CD4-positive, alpha-beta T cell treated with Interleukin-21 for 1 hour (primary cell): ENCODE measurements at places on chromosomes 6 and 20.

GRCh38 chr6:109896341-109896740 lies 81.8 kb upstream of the GPR6 start:
- no peak for DNase-seq

GRCh38 chr6:140475086-140475485 lies 1100.6 kb upstream of the CITED2 start:
- no peak for DNase-seq

- no peak for DNase-seq
These were observed 45.9 kb upstream of the MC3R start for GRCh38 chr20:56202493-56203077.

- DNase-seq: no peak
These were observed 29.1 kb upstream of the PDE10A start for GRCh38 chr6:165692106-165692653.

DNA sequence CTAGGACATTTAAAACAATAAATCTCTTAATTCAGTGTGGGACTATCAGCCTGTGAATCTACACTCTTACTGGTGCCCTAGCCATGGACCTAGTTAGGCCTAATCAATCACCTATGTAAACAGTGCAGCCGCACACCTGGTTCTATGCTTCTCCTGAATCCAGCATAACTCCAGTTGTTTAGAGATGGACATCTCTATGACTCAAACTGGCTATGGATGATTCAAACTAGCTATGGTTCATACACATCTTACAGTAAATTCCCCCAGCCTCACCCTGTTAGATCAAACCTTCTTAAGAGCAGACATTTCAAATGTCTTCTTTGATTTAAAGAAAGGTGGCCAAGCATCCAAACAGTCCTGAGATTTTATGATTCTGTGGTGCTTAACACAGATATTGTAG lies 34.7 kb downstream of the SLC35B3 start:
- no peak for DNase-seq

- peak; percentile 6 for DNase-seq
These were observed 1211.1 kb upstream of the GJE1 start for GRCh38 chr6:140921366-140922226.

DNA sequence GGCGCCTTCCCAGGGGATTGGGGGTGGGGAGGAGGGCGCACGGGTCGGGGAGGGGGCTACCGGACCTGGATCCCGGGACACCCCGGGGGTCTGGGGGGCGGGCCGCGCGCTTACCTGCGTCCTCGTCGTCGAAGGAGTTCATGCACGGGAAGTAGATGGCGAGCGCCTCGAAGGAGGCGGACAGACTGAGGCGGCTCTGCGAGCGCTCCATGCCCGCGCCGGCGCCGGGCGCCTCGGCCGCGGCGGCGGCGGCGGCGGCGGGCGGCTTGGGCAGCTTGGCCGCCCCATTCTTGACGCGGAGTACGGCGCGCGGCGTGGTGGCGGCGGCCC lies 320 bp downstream of the RIMS4 start:
- no peak for DNase-seq

DNA sequence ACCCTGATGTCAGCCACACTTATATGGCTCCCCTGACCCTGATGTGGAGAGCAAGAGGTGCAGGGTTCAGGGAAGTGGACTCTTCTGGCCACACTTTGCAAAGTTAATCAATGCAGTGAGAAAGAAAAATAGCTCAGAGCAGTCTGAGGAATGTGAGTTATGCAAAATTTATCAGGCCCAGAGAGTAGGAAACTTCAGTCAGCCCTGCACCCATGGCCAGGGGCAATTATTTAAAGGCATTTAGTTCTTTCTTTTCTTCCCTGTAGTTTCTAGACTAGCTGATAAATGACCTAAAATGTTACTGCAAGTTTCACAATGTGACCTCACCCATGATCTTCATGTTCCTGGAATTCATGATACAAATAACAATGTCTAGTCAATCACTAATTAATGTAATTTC lies 143.7 kb upstream of the GGTLC1 start:
- DNase-seq: no peak

DNA sequence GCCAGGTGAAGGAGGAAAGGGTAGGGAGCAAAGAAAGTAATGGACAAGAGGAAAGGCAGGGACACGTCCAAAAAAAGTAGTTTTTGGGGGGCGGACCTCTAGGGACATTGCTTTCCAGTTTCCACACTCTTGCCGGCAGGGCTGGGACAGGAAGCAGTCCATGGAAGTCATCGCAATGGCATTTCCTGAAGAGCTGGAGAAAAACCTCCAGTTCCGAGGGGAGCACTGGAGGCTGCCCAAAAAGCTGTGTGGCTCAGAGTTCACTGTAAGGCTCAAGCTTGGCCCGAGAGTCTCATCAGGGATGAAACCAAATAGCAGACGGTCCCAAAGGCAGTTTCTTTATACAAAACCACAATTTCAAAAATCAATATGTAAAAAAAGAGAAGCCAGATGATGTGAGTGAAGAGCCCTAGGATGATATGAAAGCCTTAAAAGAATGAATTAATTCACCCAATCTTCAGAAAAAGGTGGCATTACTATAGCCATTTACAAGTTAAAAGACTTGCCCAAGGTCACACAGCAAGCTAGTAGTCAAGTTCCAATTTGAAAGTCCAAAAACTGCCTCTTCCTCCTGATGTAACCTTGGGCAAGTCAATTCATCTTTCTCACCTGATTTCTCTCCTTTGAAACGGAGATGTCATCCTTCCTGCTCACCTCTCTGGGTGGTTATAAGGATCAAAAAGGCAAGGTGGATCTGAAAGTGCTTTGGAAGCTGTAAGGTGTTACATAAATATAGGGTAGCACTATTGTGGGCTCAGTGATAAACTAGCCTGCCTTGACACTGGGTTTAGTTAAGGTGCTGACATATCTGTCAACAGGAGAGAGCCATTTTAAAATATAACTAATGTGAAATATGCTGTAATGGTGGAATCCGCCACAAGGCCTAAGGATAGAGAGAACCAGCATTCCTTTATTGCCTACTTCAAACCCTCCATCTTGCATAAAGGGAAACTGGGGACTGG lies 9.1 kb downstream of the BCL2L1 start:
- no peak for DNase-seq

DNA sequence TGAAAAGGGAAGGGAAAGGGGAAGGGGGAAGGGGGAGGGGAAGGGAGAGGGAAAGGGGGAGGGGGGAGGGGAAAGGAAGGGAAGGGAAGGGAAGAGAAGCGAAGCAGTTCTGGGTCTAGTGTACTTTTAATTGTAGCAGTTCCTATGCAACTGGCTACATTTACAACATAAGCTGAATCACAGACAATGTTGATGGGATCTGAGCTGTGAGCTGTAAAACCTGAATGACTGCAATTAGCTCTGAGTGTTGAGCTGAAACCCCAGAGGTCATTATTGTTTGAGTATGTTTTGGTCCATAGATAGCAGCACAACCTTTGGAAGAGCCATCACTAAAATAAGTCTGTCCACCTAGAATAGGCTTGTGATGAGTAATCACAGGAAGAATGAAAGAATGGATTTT lies 7.2 kb upstream of the ABHD12 start:
- DNase-seq: no peak

DNA sequence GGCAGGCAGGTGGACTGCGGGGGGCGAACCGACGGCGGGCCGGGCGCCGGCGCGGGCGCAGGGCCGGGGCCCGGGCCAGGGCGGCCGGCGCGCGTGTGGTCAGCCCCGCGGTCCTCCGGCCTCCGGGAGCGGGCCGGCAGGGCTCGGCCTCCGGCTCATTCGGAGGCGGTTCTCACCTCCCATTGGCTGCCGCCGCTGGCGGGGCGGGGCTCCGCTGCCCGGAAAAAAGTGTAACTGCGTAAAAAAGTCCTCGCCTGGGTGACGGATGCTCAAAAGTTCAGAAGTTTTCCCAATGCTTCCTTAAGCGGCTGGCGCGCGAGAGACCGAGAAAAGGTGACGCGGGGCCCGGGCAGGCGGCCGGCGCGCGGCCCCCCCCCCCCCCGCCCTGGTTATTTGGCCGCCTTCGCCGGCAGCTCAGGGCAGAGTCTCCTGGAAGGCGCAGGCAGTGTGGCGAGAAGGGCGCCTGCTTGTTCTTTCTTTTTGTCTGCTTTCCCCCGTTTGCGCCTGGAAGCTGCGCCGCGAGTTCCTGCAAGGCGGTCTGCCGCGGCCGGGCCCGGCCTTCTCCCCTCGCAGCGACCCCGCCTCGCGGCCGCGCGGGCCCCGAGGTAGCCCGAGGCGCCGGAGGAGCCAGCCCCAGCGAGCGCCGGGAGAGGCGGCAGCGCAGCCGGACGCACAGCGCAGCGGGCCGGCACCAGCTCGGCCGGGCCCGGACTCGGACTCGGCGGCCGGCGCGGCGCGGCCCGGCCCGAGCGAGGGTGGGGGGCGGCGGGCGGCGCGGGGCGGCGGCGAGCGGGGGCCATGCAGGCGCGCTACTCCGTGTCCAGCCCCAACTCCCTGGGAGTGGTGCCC lies at the start of gene FOXC1:
Gene FOXC1 (plus strand): TSS at position 268 of the 849 bp plus-strand sequence. CDS start 531 bp downstream, at position 799.
- DNase-seq: peak; percentile 34

GRCh38 chr20:18734525-18735189 lies 78.9 kb upstream of the SCP2D1 start:
- DNase-seq: no peak

DNA sequence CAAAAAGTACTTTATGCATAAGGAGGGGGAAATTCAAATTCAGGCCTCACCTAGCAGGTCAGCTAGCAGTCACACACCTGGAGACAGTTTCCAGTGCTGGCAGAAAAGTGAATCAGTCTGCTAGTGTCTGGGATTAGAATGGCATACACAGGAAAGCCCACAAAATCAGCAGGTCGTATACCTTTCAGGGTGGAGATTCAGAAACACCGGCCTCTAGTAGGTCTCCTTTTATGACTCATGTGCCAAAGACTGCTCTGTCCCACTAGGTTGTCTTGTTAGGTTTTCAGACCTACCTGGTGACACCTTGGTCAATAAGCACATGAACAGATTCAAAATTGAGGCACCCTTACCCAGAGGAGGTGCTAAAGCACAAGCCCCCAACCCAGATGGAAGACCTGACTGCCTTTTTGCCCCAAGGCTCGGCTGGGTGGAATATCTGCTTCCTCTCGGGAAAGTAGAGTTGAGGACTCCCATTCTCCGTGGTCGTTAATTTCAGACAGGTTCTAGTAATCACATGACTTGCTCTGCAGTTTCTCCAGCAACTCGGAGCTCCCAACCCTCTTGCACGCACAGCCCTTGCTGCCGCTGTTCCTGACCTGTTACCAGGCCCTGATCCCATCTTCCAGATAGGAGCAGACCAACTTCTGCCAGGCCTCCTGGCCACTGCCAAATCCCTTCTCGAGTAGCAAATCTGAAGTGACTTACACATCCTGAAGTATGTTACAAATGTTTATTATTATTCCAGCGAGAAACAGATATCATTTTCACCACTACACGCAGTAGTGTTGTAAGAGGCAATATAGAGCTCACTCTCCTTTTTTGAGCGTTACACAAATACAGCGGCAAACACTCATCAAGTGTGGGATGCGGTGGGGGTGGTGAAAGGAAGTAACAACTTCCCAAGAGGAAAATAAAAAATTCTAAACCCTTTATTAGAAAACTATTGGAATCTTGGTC lies 46.6 kb downstream of the AGPAT4 start:
- DNase-seq: no peak

DNA sequence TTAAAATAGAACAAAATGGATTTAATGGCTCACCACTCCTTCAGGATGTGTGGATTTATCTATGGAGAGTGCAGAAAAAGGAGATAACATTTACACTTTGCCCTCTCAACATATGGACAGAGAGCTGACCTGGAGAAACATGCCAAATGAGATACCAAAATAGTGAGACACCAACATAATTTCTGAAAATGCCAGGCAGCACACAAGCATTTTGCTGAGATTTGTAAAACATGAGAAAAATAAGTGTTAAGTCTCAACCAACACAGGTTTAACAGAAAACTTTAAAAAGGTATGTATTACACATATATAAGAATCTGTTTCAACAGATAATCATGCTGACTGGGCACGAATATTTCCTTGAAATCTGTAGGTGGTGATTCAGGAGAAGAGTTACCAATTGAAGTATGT lies 145.2 kb downstream of the REV3L start:
- no peak for DNase-seq

GRCh38 chr20:22629447-22629846 lies 45.1 kb upstream of the FOXA2 start:
- no peak for DNase-seq

- DNase-seq: no peak
These were observed 10.8 kb downstream of the JARID2 start for GRCh38 chr6:15256538-15257271.

DNA sequence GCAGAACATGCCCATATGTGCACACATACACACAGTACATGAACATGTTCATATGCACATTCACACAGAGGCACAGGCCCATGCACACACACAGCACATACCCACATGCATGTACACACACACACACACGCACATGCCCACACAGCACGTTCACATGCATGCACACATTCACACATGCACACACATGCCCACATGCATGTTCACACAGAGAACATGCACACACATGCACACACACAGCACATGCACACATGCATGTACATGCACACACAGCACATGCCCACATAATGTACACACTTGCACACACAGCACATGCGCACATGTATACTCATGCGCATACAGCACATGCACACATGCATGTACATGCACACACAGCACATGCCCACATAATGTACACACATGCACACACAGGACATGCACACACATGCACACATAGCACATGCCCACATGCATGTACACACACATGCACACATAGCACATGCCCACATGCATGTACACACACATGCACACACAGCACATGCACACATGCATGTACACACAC lies 25.9 kb downstream of the RNASET2 start:
- no peak for DNase-seq

DNA sequence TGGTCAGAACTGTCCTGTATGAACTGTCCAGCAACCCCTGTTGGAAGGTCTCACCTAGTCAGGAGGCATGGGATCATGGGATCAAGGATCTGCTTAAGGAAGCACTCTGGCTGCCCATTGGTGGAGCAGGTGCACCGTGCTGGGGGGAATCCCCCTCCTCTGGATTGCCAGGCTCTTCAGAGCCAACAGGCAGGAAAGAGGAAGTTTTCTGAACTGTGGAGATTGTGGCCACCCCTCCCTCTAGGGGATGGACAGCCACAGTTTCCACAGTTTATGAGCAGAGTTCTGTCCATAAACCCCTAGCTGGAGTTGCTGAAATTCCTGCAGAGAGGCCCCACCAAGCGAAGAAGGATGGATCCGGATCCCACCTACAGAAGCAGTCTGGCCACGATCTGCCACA lies 13.0 kb upstream of the HLA-DQB1 start:
- no peak for DNase-seq

DNA sequence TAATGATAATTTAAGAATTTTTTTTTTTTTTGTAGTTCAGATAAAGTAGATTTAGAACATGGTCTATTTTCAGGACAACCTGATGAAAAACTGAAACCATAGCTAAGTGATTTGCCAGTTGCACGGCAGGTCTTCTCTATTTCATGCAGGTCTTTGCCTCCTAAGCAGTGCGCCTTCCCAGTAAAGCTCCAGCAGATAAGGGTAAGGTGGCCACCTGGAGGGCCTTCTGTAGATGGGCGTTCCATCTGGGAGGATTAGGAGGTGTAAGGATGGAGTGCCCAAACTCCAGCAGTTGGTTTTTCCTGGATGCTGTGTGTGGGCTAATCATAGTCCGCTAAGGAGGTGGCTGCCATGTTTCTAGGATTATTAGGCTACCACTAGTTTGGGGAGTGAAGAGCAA lies 107.1 kb downstream of the ARID1B start:
- DNase-seq: no peak

- no peak for DNase-seq
These were observed 28.5 kb upstream of the IFNGR1 start for GRCh38 chr6:137247724-137248123.
